CD4-positive, alpha-beta T cell treated with Interleukin-4 for 4 hours (primary cell): ENCODE measurements at places on chromosomes 5 and 9.
A peak's percentile ranks its signal among the peaks of the same experiment; 100 is the strongest.

DNA sequence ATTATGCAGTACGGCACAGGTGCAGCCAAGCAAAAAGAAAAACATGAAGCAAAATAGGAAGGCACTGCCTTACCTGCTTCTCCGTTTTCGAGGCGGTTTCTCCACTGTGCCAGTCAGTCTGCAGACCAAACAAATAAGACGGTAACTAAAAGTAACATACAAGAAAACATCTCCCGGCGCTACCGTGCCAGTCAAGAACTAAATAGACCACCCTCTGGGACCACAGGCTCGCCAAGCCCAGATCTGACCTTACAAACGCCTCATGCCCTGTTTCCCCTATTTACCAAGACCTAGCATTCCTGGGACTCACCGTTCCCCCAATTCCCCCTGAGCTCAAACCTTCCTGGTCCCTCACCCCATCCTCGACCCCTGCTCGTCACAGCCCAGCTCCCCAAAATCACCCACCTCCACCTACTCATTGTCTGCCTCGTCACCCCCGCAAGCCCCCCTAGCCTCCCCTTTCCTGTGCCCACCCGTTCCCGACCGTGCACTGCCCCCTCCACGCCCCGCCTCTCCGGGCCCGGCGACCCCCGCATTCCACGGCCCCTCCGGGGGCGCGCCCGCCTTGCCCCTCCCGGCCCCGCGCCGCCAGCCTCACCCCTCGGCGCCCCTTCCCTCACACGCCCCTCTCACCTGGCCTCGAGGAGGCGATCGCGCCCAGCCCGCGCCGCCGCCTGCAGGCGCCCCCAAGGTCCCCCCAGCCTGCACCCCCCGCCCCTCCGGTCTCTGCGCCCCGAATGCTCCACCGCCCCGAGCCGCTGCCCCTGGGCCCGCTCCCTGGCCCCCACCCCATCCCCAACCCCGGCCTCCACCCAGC, 560 bp downstream of the SCAI start:
- peak; percentile 15 for DNase-seq

DNA sequence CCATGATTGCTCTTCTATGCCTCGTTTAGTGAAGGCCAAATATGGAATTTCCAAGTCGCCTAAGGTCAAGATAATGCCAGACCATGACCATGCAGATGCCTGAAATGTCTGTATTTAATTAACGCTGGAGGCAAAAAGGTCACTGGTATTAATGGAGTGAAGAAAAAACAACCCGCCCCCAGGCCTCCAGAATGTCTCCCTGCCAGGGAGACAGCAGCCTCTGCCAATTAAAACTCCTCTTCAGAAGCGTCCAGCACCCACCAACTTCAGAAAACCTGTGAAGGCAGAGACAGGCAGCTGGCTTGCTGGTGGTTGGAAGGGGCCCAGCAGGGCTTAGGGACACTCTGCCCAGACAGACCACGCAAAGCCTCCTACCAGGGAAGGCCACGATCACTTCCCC, 94.4 kb downstream of the VAV2 start:
- DNase-seq: no peak

- DNase-seq: no peak
These were observed 205.6 kb downstream of the GADD45G start for GRCh38 chr9:89810431-89810830.

DNA sequence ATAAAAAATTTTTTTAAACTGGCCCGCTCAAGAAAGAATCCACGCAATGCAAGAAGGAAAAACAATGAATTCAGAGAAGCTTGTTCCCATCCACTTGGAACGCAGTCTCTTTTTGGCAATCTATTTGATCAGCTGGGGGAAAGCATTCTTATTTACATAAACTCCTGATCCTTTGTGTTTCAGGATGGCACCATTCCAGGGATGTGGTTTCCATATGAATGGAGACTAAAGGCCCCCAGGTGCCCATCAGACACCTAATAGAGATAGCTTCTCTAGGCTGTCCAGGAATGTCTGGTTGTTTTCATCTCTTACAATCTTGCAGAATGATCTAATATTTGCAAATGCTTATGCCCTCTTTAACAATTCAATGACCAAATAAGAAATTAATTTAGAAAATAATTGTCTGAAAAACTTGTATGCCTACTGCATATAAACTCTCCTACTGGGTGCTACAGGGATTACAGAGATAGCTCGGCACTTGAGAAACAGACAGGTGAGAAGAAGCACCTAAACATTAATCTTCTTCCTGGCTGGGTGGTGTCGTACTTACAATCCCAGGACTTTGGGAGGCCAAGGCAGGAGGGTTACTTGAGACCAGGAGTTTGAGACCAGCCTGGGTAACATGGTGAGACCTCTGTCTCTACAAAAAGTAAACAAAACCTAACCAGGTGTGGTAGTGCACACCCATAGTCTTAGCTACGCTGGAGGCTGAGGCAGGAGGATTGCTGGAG, 3.0 kb upstream of the RASGRF2 start:
- DNase-seq: no peak

DNA sequence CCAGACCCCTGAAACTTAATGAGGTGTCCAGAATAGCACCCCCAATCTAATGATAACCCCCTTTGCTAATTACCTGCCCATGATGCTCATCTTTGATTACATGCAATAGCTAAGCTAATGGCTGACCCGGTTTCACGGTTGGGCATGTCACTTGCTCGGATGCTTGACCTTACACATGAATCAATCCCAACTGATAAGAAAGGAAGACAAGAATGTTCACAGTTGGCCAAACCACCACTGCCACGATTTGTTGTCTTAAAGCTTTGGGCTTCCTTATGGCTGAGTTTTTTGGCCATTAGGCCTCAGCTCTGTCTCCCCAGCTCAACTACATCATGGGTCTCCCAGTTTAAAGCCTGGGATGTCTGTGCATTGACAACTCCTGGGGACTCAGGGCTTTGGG, 53.1 kb upstream of the TGFBR1 start:
- DNase-seq: no peak

- no peak for DNase-seq
These were observed 21.0 kb downstream of the GLRX start for GRCh38 chr5:95801532-95801931.

GRCh38 chr5:61534481-61535267, 202.6 kb downstream of the ZSWIM6 start:
- peak; percentile 18 for DNase-seq

DNA sequence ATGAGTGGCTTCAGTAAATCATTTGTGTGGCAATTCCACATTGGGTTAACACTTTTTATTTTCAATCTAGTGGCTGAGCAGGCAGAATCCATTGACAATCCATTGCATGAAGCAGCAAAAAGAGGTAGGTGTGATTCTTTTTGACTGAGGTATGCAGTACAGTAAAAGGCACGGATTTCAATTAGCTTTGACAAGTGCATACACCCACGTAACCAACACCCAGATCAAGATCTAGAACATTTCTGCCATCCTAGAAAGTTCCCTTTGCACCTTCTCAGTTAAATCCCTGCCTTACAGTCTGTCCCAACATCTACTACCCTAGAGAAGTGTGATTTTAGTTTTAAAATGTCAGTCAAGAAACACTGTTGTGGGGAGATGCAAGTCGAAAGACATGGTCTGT, 43.4 kb downstream of the OSTF1 start:
- no peak for DNase-seq

GRCh38 chr5:150780816-150781221, 2.3 kb downstream of the SMIM3 start:
- no peak for DNase-seq

- DNase-seq: no peak
These were observed 243.7 kb downstream of the HSPA4 start for GRCh38 chr5:133295520-133295919.

GRCh38 chr5:177500685-177501522, 3.5 kb upstream of the PDLIM7 start:
- DNase-seq: peak; percentile 77

DNA sequence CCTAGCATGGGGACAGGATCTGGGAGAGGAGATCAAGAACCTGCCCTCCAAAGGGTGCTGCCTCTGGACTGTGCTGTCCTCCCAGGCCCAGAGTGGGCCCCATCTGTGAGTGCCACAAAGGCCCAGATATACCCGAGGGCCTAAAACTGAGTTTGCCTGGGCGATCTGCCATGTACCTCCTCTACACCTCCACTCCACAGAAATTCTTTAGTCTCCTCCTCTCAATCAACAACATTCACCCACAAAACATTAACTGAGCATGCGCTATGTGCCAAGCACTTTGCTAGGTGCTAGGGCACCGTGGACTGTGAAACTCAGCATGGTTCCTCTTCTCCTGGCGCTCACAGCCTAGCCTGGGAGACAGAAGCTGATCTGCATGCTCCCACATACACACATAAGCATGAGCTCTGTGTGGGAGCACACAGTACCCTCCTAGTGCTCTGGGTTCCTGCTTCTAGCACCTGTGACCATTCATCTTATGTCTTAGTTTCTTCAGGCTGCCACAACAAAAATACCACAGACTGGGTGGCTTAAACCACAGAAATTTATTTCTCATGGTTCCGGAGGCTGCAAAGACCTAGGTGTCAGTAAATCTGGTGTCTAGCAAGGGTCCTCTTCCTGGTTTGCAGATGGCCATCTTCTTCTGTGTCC, 82.0 kb upstream of the FSTL4 start:
- no peak for DNase-seq

DNA sequence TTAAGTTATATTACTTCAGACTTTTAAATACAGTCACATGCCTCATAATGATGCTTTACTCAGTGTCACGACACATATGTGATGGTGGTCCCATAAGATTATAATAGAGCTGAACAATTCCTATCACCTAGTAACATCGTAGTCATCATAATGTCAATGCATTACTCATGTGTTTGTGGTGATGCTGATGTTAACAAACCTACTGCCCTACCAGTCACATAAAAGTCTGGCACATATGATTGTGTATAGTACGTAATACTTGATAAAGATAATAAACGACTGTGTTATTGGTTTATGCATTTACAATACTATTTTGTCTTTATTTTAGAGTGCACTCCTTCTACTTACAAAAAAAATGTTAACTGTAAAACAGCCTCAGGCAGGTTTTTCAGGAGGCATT, 103.7 kb downstream of the PAM start:
- peak; percentile 19 for DNase-seq

GRCh38 chr9:133264235-133264764, 10.7 kb downstream of the ABO start:
- no peak for DNase-seq

- no peak for DNase-seq
These were observed 19.1 kb upstream of the ZFAND5 start for GRCh38 chr9:72383978-72384709.

DNA sequence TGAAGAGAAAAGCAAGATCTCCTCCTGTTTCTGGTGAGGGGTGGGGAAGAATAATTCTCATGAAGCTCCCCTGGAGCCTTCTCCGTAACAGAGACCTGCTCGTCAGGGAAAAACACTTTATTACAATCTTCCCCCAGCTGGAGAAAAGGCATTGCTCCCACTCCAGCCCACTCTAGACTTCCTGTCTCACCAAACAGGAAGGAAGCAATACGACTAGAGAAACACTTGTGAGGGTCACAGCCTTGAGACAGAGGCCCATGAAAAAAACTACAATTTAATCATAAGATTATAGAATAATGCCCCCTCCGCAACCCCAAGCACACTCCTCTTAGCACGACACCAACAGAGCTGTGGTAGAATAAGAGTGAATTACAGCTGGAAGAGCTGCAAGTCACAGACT, 197.2 kb upstream of the S1PR3 start:
- DNase-seq: no peak

GRCh38 chr9:84709056-84709455, 39.5 kb downstream of the NTRK2 start:
- DNase-seq: no peak

- no peak for DNase-seq
These were observed 10.9 kb upstream of the STX17 start for GRCh38 chr9:99895510-99895909.

DNA sequence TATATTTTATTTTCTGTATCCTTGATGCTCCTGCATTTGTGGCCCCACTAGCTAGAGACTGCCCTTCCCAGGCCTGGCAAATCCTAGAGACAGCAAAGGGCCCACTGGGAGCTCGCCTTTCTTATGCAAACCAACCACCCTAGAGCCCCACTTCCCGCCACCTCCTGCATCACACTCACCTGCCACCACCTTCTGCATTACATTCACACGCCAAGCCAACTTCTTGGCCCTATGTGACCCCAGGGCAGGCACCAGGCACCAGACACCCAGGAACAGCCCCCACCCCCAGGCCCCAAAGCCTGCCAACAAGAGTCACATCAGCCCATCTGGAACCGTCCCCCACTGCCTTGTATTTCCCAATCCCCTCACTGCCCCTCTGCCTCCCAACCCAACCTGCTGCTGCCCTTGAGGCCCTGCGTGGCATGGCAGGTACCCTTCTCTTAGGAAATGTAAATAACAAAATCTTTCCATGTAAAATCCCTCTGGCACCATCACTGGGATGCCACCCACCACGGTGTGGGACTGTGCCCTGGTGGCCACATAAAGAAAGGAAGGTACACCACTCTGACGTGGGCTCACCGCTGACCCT, 22.0 kb downstream of the ROR2 start:
- no peak for DNase-seq

- no peak for DNase-seq
These were observed 43.8 kb upstream of the CDK20 start for GRCh38 chr9:88018101-88018500.

- DNase-seq: no peak
These were observed 56.6 kb downstream of the GNAQ start for GRCh38 chr9:77975036-77975435.
